ENCODE measurements at places on chromosomes 4 and X.

GRCh38 chrX:24619647-24620046 lies 27.5 kb downstream of the PCYT1B start:
- no peak for DNase-seq

- no peak for DNase-seq
Observed at GRCh38 chr4:25486171-25486570, 109.1 kb downstream of the ANAPC4 start.

GRCh38 chrX:19272452-19272851 lies 71.3 kb upstream of the PDHA1 start:
- DNase-seq: no peak

- no peak for DNase-seq
Observed at GRCh38 chrX:9706421-9706820, 59.2 kb downstream of the GPR143 start.

GRCh38 chrX:11341274-11342201 lies 48.3 kb downstream of the AMELX start:
- peak; percentile 31 for DNase-seq

- DNase-seq: no peak
Observed at GRCh38 chrX:100895365-100896075, 21.4 kb upstream of the NOX1 start.

DNA sequence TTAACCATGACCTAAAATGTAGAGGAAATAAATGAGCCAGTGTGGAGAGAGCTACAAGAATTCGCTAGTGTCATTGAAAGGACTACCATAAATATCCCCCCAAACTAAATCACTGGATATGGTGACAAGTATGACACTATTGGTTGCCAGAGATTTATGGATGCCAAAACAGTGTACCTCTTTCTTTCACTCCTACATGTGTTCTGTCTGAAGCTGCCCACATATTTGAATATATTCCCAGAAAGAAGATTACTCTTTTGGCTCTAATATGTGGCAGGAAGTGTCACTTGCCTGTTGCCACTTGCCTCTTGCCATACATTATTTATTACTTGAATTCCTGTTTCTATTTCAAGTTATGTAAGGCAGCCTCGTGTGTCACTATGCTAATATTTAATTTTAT lies 1573.6 kb downstream of the TECRL start:
- DNase-seq: no peak

GRCh38 chrX:134603806-134604700 lies 54.2 kb downstream of the PLAC1 start:
- DNase-seq: no peak
